ENCODE measurements at places on chromosomes 6 and 20.

DNA sequence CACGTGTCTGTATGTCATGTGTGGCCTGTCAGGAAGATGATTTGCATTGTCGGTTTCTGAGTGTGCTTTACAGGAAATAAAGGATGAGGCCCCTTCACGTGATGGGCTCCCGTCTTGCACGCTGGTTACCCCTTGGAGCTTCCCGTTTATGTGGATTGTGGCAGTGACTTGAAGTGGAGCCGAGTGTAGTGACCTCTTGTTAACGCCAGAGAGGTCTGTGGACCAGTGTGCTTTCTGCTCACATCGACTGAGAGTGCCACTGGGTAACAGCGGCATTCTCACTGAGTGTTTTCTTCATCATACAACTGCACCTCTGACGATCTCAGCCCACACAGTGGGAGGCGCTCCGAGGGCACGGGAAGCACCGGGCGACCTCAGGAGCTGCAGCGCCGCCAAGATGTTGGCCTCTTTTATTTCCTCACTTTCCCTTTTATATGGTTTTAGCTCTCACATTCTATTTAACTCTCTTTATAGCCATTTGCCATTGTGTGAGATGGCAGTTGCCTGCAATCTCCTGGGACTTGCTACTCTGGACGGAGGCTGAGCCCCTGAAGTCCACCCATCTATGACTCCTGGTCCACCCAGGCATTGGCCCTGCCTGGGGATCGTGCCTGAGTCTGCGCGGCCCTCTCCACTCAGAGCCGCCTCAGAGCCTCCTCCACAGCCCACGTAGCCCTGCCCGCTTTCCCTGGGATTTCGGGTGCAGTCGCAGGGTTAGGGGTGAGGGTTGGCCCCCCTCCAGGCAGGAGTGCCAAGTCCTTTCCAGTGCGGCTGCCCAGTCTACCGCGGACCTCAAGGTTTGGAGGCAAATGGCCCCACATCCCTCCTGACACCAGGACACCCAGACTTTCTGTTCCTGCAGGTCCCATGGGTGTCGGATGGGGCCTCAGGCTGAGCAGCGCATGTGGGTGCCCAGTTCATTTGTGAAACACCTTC lies 238.9 kb downstream of the ERMARD start:
- no peak for DNase-seq

- DNase-seq, result no peak
These were observed 119.4 kb downstream of the AIG1 start for GRCh38 chr6:143179901-143180612.

GRCh38 chr6:13453771-13454251 lies 33.6 kb downstream of the GFOD1 start:
- no peak for DNase-seq

DNA sequence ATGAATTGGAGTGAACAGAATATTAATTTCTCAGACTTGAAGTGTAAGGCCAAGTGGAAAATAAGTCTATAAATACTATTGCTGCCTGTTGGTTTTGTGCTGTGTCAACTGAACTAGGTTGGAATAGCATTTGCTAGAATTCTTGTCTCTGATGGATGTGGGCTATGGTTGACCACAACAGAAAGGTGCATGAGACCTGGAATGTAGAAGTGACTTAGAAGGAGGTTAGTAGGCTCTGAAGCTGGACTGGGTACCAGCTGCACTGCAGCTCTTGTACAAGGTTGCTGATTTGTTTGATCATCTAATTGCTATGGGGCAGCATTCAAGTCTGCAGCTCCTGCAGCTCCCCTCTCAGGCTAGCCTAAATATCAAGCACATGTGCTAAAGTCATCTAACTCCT lies 479.0 kb upstream of the NRSN1 start:
- DNase-seq, result no peak

DNA sequence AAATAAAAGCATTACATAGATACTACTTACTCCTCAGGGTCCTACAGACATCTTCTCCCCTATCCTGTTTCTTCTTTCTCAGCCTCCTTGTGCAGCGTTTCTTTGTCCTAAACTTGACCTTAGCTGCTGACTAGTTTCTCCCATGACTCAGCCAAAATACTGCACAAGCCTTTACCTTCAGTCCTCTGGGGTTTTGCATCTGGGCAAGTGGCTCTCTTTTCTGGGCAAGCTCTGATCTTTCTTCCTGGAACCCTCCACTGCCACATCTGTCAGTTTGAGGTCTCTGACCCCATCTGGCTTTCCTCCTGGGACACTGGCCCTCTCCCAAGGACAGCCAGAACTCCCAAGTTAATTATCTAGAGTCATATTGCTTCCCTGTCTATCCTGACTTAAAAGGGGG lies 838.4 kb downstream of the DHX35 start:
- no peak for DNase-seq

GRCh38 chr20:57667924-57668782 lies 41.7 kb downstream of the PMEPA1 start:
- no peak for DNase-seq

- peak; percentile 91 for DNase-seq
These were observed 99.5 kb upstream of the BHLHE23 start for GRCh38 chr20:63106108-63106764.

- peak; percentile 56 for DNase-seq
These were observed 804 bp downstream of the ELOVL5 start for GRCh38 chr6:53347921-53348370.

- no peak for DNase-seq
These were observed 38.4 kb downstream of the PPP1R3G start for GRCh38 chr6:5123296-5124143.
